ENCODE measurements at places on chromosomes 1 and 21.
A peak's percentile ranks its signal among the peaks of the same experiment; 100 is the strongest.

DNA sequence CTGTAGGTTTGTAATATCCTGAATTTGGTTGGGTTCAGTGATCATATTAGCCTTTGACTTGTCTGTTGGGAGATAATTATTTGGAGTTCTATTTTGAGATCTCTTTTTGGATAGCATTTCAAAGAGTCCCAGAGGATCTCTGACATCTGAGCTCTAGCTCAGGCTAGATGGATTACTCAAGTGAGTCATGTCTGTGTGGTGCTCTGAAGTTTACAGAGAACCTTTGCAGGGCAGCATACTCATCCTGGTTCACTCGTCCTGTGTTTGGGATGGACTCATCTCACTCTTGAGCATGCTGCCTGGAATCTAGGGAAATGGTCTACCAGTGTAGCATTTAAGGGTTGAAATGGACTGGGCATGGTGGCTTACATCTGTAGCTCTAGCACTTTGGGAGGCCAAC is 29.4 kb upstream of the BMP8A start:
- DNase-seq, result no peak

GRCh38 chr1:69985376-69985775 is 220.0 kb downstream of the LRRC40 start:
- no peak for DNase-seq

- DNase-seq, result no peak
Measured at GRCh38 chr21:20685475-20685874, 312.7 kb upstream of the NCAM2 start.

- DNase-seq, result peak; percentile 88
Measured at GRCh38 chr1:189782295-189782694, 695.4 kb downstream of the BRINP3 start.

DNA sequence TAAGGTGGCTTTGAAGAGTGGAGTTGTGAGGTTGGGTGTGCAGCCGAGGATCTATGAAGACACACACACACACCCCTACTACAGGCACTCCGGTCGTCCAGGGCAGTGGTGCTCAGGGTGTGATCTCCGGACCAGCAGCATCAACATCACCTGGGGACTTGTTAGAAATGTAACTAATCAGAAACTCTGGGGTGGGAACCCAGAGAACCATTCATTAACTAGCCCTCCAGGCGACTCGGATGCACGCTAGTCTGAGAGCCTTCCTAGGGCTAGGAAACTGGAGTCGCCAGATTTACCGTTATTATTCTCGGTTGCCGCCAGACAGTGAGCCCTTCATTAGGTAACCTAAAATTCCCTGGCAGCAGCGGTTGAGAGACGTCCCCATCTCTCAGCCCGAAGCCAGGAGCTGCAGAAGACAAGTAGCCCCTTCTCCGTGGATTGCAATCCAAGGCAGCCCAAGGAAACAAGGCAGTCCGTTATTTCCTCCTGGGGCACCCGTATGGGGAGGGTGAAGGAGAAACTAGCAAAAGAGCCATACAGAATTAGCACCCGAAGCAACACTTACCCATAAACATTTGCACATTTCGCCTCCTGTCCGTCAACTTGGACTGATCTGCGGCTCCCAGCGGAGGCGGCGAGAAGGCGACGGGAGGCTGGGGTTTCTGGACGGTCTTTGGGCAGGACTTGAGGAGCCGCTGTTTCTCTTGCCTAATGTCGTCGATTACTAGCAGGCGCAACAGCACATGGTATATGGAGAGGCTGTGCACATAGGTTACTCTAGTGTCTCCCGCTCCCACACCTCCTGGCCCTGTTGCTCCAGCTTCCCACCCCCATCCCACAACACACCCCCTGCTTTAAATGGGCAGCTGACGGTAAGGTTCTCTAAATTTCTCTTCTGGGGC is 2.9 kb upstream of the CCN1 start:
- DNase-seq, result no peak

DNA sequence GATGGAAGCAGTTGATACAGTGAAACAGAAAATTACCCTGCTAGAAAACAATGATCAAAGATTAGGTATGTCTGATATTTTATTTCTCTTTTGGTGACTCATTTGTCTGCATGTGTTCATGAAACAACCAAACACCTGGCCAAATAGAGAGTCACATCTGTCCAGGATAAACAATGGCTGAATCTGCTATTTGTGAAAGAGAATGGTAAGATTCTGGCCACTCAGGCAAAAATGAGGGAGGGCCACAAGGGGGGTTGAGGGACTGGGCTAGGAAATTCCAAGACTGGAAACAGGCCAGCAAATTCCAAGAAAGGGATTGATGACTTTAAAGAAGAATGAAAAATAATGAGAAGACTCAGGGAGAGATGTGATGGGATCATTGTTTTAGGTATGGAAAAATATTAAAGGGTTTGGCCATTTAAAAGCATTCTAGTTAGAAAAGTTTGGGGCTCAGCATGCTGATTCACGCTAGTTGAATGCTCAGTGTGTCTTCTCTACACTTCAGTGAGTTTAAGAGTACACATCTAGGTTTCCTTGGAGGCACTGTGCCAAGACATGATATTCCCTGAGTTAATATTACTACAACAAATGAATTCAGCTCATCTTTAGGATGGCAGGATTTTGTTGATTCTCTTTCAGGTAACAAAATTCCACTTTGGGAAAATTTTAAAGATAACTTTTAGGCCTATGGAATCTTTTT is 44.9 kb downstream of the TRAF5 start:
- no peak for DNase-seq

- DNase-seq, result no peak
Measured at GRCh38 chr1:150809651-150810050, 1.6 kb upstream of the CTSK start.

DNA sequence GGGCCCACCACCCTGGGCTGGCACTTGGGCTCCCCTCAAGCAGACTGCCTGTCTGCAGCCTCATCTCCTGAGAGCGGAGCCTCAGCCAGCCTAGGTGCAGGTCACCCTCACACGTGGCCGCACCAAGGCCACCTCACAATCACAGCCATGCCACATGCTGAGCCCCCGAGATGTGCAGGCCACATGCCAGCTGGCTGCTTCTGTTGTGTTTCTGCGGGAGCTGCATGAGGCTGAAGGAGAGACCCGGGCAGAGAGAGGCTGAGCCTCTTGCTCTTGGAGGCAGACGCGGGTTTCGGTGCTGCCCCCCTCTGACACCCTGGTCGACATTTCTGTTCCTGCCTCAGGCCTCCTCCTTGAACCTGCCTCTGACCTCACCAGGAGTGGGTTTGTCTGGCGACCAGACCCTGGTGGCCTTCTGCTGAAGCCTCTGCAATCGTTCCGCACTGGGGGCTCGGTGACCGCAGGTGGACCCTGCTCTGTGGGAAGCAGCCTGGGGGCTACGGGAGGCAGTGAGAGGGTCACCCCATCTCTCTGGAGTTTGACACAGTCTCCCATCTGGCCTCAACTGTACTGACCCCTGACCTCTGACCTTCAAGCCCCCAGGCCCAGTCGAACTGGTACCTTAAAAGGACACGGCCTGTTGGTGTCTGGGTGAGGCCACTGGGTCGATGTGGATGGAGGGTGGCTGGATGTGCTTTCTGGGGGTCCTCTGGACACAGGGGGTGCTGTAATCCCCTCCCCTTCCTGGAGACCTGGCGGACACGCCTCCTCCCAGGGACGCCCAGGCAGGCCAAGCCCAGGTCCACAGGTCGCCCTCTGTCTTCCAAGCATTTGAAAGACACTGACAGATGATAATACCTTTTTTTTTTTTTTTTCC is 13.0 kb upstream of the C1orf174 start:
- DNase-seq, result no peak

DNA sequence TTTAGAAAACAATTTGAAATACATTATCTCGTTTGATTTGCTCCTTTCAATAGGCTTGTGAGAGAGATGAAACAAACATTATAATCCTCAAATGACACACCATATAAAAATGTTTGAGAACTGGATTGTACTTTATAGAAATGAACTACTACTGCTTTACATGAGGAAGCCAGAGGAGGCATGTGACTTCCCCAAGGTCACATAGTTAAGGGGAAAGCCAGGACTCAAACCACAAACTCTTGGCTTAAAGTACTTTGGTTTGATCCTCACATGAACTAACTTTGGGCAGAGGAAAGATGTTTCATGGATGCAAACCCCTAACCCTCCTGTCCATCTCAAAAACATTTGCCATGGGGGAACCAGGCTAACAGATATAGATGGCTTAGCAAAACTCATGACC is 4.7 kb downstream of the ARHGEF11 start:
- DNase-seq, result no peak

GRCh38 chr21:31727181-31727580 is 4.7 kb downstream of the SCAF4 start:
- DNase-seq, result no peak

- DNase-seq, result no peak
Measured at GRCh38 chr1:11778336-11778735, 16.3 kb downstream of the C1orf167 start.

DNA sequence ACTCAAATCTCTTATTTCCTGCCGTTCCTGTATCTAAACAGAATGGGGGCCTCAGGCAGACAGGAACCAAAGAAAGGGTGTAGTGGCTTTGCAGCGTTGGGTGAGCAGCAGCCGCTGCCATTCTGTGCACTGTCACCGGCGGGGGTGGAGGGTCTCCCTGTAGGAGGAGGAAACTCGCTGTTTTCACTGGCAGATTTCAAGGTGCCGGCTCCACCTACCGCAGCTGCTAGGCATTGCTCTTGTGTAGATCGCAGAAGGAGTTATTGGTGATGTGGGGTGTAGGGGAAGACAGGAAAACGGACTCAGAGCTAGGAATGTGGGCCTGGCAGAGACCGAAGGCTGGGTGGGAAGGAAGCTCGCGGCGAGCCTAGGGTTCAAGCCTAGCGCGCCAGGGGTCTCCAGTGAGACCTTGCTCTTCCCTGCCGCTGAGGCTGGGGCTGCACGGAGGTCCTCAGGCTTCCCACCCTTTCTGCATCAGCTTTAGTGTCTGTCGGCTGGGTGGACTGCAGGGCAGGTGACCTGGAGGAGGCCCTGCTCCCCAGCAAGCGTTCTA is 20.8 kb downstream of the ATP5PO start:
- peak; percentile 85 for DNase-seq

DNA sequence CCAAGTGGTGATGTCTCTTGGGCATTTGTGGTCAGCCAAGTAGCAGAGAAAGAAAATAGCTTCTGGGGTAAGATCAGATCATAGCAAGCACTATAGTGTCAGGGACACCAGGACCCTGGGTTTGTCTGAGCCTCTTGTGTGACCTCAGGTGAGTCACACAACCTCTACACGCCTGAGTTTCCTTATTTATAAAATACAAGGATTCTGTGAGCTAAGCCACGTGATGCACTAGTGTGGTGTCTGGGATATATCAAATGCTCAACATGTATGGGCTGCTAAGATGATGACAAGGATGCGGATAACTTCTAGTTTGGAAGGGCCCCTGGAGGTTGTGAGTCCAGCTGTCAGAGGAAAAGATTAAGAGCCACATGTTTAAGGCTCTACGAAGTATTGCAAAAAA is 24.5 kb upstream of the ZNF436 start:
- DNase-seq, result no peak

DNA sequence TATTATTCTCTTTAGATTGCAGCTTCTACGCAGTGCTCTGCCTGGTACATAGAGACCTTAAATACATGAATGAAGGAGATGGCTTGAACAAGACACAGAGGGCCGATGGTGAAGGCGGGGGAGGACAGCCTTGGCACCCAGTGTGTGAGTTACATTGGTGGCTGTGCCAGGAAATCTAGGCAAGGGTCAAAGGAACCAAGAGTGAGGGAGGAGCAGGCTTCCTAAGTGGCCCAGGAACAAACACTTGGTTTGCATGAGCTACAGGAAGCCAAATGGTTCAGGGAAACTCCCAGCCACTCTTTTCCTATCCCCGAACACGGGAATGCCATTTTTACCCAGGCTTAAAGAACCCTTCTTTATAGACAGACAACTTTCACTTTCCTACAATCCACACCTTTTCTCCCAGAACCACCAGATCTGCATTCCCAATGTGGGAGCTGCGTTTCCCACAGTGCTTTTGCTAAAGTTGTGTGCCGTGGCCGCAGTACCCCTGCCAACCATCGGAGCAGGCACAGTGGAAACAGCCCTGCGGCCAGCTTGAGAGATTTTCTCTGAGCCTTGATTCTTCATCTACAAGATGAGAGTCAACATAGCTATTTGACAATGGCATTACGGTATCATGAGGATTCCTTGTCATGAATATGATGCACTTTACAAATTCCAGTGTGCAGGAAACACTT is 3.5 kb upstream of the CLEC20A start:
- DNase-seq, result no peak

GRCh38 chr1:1371746-1372711 is 3.0 kb downstream of the AURKAIP1 start:
- DNase-seq, result peak; percentile 57

DNA sequence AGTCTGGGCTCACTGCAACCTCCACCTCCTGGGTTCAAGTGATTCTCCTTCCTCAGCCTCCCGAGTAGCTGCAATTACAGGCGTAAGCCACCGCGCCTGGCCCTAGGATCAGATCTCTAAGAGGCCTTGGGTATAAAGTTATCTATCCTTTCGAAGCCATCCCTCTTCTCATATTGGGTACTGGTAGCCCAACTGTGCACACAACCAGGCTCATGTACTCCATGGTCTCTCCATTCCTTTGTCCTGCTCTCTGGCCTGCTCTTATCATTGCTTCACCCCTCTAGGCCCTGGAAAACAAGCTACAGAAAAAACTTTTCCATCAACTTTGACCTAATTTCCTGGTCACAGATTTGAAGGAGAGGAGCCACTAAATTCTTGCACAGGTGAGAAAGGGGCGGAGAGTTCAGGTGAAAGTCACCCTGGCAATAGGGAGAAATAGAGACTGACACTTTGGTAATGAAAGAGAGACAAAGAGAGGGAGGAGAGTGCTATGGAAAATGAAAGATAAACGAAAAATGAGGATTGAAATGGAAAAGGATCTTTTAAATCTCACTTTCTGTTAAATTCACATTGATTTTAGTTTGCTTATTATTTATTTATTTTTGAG is 6.0 kb downstream of the TXNIP start:
- no peak for DNase-seq

DNA sequence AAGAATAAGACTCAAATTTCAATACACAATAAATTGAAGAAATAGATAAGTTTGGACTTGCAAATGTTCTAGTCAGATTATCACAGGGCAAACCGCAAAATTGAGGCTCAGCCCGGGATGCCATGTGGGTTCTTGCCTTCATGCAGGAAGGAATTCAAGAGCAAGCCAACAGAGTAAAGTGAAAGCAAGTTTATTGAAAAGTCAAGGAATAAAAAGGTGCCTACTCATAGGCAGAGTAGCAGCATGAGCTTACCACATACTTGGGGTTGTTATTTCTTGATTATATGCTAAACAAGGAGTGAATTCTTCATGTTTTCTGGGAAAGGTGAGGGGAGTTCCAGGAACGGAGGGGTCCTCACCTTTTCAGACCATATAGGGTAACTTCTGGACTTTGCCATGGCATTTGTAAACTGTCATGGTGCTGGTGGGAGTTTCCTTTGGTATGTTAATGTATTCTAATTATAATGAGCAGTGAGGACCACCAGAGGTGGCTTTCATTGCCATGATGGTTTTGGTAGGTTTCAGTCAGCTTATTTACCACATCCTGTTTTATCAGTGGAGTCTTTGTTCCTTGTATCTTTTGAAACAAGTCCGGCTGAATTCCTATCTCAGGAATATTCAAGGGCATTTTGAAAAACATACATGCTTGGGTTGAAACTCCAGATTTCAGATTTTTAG is 2.0 kb upstream of the OR2AK2 start:
- DNase-seq, result no peak

GRCh38 chr1:219931033-219931432 is 2.7 kb upstream of the SLC30A10 start:
- DNase-seq, result no peak

All from NCI-H2171 (cell line).